MM.1S (cell line): ENCODE measurements at places on chromosomes 6 and 20.
A peak's percentile ranks its signal among the peaks of the same experiment; 100 is the strongest.

DNA sequence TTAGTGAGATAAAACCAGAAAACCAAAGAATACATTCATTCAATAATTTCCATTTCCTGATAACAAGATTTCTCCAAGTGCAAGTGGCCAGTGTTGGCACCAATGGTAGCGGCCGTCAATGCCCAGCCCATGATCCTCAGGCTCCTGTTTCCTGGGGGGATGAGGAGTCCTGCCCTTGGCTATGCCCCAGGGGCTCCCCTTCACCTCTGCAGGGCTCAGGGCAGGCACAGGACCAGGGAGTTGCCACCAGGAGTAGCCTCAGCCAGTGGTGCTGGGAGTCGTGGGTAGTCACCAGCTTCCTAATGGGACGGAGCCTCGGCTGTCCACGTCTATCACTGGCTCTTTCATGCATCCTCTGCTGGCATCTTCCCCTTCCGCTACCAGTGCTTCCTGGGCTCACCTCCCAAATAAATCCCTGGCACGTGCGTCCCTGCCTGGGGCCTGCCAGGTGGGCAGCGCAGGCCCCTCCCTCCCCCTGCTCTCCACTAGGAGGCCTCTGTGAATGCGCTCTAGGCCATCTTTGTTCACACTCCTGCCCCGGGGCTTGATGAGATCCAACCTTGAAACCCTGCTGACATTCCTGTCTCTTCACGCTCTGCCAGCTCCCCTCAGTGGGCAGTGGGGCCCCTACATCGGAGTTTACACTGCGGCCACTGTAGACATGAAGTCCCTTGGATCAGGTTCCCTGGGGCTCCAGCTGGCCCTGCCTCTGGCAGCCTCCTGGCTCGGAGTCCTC is 215.7 kb downstream of the SYNDIG1 start:
- DNase-seq: no peak

DNA sequence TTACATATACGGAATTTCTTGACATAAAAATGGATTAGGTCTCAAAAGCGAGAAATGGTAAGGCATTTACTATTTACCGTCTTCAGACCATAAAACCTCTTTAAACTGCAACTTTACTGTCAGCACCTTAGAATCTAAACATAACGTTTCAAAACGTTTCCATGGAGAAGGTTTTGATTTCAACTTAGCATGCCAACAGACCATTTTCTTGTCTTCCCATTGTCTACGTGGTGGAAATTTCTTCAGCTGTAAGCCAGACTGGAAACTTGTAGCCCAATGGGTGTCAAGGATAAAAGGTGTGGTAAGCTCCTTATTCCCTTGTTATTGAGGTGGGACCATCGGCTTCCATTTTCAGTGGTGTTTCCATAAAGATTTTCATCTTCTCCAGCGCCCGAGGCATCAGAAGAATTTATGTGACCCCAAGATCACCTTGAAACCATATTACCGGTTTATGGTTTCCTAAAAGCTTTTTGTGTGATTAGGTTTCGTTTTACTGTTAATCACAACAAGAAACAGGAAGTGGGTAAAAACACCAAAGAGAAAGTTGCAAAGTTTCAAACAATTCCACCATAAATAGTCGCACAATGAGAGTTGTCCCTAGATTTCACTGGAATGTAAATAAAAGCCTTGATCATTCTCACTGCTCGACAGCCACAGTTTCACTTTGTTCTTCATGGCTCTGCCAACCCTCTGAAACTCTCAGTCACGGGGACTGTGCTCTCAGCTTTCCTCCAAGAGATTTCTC is 63.0 kb upstream of the CD2AP start:
- peak; percentile 67 for DNase-seq

GRCh38 chr6:53175027-53175426 is 26.4 kb upstream of the GCM1 start:
- no peak for DNase-seq

DNA sequence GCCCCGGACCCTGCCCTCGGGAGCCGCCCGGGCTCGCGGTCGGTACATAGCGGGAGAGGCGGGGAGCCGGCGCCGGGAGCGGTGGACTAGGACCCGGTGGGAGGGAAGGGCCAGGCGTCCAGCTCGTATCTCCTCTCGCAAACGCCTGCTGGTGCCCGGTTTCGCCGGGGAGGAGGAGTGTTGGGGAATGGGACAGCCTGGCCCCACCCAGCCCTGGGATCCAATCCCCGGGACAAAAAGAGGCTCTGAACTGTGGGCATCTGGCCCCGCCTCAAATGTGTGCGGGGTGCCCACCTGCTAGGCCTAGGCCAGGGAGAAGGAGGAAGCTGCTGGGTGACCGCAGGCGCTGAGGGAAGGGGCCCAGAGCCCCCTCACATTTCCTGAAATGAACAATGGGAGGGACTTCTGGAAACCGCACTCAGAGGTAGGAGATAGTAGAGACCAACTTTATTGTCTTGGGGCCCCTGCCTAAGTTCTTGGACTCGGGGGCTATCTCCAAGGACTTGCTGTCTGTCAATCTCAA is at the start of gene KCNK17:
Gene KCNK17, minus strand, starts transcription at position 147 of the 523 bp plus-strand sequence. Its CDS starts 99 bp downstream, at position 48.
- no peak for DNase-seq

DNA sequence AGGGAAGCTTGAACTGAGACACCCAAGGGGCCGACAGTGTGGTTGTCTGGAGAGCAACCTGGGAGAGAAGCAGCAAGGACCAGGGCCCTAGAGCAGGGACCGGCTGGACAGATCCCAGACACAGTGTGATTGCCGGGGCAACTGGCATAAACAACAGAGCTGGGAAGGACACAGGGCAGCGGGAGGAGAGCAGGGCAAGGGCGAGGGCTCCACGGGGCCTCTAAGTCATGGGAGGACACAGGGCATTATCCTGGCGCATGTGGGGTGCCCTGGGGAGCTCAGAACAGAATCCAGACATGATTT is 31.1 kb upstream of the CCR6 start:
- DNase-seq: no peak

DNA sequence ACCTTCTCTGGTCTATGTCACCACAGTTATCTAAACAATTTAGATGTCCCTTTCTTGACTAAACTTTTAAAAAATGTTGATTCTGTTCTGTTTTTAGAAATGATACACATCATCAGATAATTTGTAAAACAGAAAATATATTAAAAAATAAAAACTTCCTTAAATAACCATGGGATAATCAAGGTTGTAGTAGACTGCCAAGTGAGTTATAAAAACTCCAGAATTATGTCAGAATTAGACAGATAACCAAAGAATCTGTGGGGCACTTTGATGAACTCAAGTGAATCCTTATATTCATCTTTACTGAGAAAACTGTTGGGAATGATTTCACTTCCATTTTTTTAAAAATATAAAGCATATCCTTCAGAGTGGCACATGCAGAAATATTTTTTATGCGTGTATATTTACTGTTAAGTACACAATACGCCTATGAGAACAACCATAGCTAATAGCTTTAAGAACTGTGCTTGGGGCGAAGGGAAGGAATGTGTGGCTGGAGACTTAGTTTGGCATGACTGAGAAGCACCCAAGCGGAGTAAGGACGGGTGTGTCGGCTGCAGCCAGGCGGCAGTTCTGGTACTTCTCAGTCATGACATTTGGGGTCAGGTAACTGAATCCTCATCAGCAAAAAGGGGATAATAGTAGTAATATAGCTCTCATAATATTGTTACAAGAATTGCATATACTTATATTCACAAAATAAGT is 604.7 kb upstream of the CITED2 start:
- DNase-seq: no peak

DNA sequence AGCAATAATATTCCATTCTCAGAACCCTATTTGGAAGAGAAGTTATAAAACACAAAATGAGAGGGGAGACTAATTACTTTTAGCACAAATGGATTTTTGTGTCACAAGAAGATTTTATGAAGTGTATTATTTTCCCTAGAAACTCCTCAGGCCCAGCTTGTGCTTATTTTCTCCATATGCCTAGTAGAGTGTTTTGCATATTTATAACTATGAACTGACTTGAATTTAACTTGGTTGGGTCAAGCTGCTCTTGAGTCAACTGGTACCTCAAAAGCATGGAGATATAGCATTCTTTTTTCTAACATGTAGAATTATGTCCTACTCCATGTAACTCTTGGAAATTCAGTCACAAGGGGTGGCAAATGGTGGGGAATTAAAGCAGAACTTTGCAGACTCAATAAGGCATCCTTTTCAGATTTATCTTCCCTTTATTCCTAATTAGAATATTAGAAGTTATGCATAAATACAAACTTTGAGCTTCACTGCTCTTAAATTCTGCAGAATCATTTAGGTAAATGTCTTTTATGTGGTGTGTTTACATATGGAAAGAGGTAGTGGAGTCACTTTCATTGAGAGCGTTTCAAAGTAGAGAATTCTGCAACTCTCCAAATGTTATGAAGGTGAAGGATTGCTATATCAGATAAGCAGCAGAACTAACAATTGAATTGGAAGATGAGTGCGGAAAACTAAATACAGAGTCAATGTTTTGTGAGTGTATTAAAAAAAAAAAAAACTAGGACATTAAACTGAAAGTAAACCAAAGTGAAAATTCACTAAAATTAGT is 19.1 kb upstream of the CCN2 start:
- DNase-seq: no peak

- DNase-seq: peak; percentile 10
Measured at GRCh38 chr6:85641522-85641896, 1.2 kb downstream of the SYNCRIP start.

- DNase-seq: no peak
Measured at GRCh38 chr6:14038467-14039437, 78.8 kb upstream of the CD83 start.

DNA sequence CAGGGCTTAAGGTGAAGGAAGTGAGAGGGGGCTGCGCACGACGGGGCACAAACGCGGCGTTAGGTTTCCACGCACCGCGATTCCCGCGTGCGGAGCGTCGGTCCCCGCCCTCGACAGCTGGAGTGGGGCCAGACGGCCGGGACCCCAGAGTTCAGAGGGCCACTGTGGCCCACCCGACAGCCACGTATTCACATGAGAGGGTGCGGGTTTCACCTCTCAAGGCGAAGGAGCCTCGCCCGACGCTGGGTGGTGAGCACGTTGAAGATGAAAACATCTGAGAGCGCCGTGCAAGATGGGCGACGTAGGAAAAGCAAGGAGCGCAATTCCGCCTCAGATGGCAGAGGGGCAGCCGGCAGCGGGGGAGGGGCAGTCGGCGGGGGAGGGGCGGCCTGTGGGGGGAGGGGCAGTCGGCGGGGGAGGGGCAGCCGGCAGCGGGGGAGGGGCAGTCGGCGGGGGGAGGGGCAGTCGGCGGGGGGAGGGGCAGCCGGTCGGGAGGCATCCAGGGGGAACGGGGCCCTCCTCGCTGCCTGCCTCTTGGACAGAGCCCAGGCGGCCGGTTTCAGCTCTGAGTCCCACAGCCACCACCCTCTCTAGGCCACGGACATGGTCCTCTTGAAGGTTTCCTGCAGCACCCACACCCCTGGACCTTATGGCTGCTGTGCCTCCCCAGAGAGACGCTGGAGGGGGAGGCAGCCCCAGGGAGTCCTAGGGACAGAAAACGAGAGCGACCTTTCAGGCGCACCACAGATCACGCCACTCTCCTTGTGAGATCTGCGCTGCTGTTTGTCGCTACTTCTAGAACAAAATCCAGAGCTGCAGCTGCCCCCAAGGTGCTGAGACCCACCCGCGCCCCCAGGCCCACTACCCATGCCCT is 113.7 kb downstream of the DLL1 start:
- DNase-seq: no peak

GRCh38 chr6:160085713-160086505 is 35.7 kb upstream of the SLC22A1 start:
- no peak for DNase-seq

DNA sequence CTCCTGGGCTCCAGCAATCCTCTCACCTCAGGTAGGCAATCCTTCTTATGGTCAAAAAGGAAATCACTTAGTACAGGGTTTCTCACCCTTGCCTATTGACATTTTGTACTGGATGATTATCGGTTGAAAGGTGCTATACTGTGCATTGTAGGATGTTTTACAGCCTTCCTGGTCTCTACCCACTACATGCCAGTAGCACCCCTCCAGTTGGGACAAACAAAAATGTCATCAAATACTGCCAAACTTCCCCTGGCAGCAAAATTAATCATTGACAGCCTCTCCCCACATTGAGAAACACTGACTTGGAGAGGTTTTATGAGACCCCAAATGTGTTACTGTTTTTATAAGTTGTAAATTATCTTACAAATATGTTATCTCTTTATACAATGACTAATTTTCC is 368.1 kb downstream of the PKHD1 start:
- DNase-seq: no peak

GRCh38 chr6:150261997-150262697 is 106.7 kb upstream of the IYD start:
- DNase-seq: no peak

GRCh38 chr20:63484651-63485403 is 12.4 kb upstream of the KCNQ2 start:
- no peak for DNase-seq

DNA sequence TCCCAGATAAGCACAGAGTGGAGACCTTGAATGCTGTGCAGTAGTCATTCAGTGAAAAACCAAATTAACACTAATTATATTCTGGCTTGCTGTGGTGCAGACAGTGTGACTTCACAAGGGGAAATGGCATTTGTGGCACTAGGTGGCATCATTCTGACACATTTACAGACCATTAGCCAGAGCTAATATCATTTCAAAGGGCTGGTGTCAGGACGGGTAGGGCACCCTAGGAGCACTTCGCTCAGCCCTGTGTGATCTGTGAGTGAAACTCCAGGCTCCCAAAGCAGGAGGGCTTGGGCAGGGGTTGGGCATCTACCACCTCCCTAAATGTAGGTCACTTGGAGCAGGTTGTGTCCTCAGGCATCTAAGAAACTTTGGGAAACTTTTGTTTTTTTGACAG is 555.8 kb downstream of the PKHD1 start:
- peak; percentile 12 for DNase-seq

- no peak for DNase-seq
Measured at GRCh38 chr20:63534831-63535651, 2.1 kb downstream of the PTK6 start.

DNA sequence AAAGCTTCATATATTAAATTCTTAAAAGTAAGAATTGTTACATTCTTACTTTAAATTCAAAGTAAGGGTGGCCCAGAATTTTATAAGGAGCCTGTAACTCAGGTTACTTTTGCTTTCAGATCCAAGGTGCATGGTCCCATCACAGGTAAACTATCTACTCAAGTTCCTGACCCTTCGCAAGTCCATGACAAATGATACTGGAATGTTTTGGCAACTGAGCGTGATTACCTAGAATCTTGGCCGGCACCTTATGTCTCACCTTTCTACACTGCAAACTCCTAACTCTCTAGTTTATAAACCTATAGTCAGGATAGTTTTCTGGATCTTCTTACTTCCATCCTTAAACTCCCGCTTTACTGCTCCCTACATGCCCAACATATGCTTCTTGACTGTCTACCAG is 67.9 kb upstream of the HMGN3 start:
- DNase-seq: no peak

DNA sequence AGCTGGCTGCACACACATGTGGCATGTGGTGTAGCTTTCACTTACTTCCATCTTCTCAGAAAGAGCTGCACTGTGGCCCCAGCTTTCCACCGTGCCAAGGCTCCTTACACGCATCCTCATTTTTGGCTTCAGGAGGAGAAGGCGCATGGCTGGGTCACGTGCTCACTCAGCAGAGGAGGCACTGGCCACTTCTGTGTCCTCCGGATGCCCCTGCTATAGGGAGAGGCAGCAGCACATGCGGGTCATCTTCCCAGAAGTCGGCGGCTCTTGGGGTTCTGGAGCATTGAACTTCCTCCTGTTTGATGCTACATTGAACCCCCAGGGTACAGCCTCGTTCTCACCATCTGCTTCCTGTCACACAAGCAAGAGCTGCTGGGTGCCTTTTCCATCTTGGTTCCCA is 111.3 kb downstream of the FAM120B start:
- no peak for DNase-seq
